ENCODE measurements at places on chromosomes 13 and 19. TPM values are rescaled to one million over a fixed set of nuclear protein-coding genes. Genes with fewer than 3 reads are reported as not detected.

Gene VSTM1
- not detected for total RNA-seq

Gene PRR20E
- not detected for total RNA-seq

Gene RNF225
- total RNA-seq = 1.6 TPM

Gene PDX1
- not detected for total RNA-seq

Gene GPR12
- not detected for total RNA-seq

Gene DIAPH3
- total RNA-seq = 20.0 TPM

Gene ELSPBP1
- not detected for total RNA-seq

Gene CYP2B6
- total RNA-seq = not detected

DNA sequence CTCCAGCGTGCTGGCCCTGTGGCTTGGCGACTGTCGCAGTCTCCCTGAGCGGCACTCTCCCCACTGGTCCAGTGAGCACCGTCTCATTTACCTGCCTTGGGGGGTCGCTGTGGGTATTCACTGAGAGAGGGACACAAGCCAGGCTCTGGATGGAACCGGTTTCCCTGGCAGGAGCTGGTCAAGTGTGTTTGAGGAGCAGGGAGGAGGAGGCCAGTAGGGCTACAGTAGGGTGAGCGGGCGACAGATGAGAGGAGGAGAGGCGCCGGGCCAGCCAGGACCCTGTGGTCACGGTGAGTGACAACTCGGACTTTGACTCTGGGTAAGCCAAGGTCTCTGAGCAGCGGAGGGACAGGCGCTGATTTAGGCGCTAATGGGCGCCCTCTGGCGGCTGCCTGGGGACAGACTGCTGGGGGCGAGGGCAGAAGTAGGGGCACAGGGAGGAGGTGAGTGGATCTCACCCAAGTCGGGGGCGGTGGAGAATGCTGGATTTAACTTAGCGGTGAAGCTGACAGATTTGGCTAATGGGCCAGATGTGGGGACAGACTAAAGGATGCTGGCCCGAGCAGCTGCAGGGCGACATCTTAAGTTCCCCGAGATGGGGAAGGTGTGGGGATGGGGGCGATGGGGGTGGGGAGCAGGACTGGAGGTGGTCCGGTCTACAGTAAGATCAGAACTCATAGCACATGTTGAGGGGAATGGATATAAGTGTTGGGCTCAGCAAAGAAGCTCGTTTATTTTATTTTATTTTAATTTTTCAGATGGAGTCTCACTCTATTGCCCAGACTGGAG lies 4.7 kb upstream of the PRMT1 start:
- DNase-seq = peak; percentile 75
- H3K4me3 ChIP-seq = peak overlapping the region; percentile 26

DNA sequence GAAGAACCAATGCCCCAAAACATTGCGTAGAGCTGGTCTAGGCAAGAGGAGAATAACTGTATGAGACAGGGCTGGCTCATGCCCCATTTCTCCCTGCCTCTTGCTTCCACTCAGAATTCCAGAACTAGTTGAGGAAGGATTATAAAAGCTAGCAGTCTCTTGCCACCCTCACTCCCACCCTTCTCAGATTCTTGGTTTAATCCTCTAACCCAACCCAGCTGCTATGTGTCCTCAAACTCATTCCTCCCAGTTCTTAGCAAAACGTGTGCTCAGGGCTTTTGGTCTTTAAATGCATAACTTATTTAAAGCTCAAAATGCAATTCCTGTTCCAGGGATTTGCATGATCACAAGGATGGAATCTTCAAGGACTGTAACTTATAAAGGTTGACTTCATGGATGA lies 466.3 kb downstream of the COG6 start:
- peaks cover 2% of the 10 kb centered on the region for H3K36me3 ChIP-seq
- no peak for DNase-seq
- H3K4me1 ChIP-seq = peaks cover 17% of the 10 kb centered on the region
- no peak overlapping the region for H3K4me3 ChIP-seq
- no peaks in the 10 kb centered on the region for H3K27me3 ChIP-seq

- H3K4me1 ChIP-seq = no peaks in the 10 kb centered on the region
- H3K4me3 ChIP-seq = no peak overlapping the region
- H3K36me3 ChIP-seq = no peaks in the 10 kb centered on the region
- H3K27me3 ChIP-seq = peaks cover 12% of the 10 kb centered on the region
- no peak overlapping the region for H3K27ac ChIP-seq
- DNase-seq = no peak
These were observed 32.8 kb upstream of the URI1 start for GRCh38 chr19:29908963-29909944.

- no peak overlapping the region for H3K27ac ChIP-seq
- no peaks in the 10 kb centered on the region for H3K4me1 ChIP-seq
- H3K36me3 ChIP-seq = no peaks in the 10 kb centered on the region
- no peak for DNase-seq
- no peak overlapping the region for H3K4me3 ChIP-seq
- peaks cover 12% of the 10 kb centered on the region for H3K27me3 ChIP-seq
These were observed 75.7 kb downstream of the LHFPL6 start for GRCh38 chr13:39527301-39527700.

GRCh38 chr19:13665125-13665905 lies 99.0 kb upstream of the MRI1 start:
- H3K36me3 ChIP-seq = no peaks in the 10 kb centered on the region
- H3K4me3 ChIP-seq = no peak overlapping the region
- no peak for DNase-seq
- H3K4me1 ChIP-seq = no peaks in the 10 kb centered on the region
- H3K27ac ChIP-seq = no peak overlapping the region

DNA sequence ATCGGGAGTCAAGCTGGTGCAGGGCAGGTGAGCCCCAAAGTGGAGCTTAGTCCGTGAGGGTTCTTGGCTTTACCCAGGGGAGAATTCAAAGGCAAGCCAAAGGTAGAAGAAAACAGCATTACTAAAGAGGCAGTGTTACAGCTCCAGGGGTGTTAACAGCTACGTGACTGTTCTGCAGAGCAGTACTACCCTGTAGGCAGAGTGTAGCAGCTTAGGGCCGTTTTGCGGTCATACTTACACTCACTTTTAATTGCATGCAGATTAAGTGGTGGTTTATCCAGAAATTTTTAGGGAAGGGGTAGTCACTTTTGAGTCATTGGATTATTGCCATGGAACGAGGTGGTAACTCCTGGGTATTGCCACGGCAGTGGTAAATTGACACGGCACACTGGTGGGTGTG lies 482.2 kb downstream of the SLITRK5 start:
- no peaks in the 10 kb centered on the region for H3K4me1 ChIP-seq
- H3K27ac ChIP-seq = no peak overlapping the region
- DNase-seq = no peak
- H3K36me3 ChIP-seq = no peaks in the 10 kb centered on the region

DNA sequence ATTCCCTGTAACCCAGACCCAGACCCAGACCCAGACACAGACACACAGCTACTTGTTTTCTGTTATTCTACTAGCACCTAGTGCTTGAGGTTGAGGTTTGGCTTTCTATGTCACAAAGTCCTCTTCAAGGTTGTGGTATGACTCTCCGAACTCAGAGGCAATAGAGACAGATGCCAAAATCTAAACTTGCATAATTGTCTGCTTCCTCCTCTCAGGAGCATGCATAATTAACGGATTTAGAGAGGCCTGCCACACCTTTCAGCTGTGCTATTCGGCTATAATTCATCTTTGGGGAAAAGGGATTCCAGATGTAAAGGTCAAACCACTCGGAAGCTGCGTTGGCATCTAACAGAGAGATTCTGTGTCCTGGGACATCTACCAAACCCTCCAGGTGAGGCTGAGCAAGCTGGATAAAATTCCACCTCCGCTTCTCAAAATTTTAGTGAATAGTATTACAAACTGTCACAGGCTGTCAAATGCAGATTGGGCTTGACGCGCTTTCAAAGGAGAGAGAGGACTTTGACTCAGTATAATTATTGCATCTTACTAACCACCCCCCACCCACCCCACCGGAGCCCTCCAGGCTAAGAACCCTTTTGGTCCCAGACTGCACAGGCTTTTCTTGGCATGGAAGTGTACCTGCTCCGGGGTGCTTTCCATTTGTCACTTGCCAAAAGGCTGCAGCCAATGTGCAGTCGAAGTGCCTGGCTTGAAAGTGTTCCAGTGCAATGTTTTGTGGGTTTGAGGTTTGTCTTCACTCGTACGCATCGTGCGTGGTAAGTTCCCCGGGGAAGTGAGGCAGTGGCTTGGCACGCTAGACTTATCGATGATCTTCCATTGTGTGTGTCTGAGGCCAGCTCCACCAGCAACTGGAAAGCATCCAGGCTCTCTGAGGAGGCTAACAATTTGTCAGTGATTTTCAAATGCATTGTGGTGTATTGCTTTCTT lies 194.1 kb downstream of the TDRD3 start:
- H3K4me3 ChIP-seq = no peak overlapping the region
- no peaks in the 10 kb centered on the region for H3K4me1 ChIP-seq
- H3K27me3 ChIP-seq = no peaks in the 10 kb centered on the region
- no peak overlapping the region for H3K27ac ChIP-seq

- DNase-seq = no peak
- H3K4me1 ChIP-seq = no peaks in the 10 kb centered on the region
- no peak overlapping the region for H3K27ac ChIP-seq
- no peaks in the 10 kb centered on the region for H3K27me3 ChIP-seq
- no peaks in the 10 kb centered on the region for H3K36me3 ChIP-seq
These were observed 492.7 kb downstream of the GPC5 start for GRCh38 chr13:91891141-91891540.

DNA sequence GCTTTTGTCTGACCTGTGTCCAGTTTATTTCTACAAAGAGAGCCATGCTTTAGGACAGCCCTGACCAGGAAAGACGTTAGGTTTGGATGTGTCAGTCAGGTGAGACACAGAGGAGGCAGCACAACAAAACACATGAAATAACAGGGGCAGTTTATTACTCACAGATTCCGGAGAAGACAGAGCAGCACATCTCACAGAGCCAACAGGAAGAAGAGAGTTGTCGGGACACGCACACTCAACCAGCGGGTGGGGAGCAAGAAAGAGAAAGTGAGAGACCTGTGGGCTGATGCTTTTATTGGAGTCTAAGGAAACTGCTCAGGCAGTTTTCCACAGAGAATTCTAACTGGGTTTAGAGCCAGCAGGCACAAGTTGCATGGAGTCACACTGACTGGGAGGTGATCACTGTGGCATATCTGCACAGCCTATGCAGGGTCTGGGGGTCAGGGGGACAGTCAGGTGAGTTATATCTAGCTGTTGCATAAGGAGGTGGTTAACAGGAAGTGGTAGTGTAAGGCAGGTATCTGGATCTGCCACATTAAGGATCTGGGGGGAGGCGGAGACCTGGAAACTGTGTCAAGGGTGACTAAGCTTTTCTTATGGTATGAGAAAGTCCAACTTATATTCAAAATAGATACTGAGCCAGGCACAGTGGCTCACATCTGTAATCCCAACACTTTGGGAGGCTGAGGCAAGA lies 24.1 kb upstream of the CEACAM20 start:
- peak overlapping the region; percentile 11 for H3K4me3 ChIP-seq
- H3K27me3 ChIP-seq = peaks cover 21% of the 10 kb centered on the region
- peak; percentile 18 for DNase-seq
- H3K4me1 ChIP-seq = peaks cover 5% of the 10 kb centered on the region
- peaks cover 2% of the 10 kb centered on the region for H3K36me3 ChIP-seq

- H3K27me3 ChIP-seq = no peaks in the 10 kb centered on the region
- peak; percentile 69 for DNase-seq
- peak within 1 kb of the TSS; percentile 69 for H3K4me3 ChIP-seq
These were observed at the start of gene ISYNA1 for GRCh38 chr19:18437491-18438330. Gene ISYNA1, minus strand, starts transcription at chr19:18438133. Its CDS starts 154 bp downstream, at chr19:18437979.

DNA sequence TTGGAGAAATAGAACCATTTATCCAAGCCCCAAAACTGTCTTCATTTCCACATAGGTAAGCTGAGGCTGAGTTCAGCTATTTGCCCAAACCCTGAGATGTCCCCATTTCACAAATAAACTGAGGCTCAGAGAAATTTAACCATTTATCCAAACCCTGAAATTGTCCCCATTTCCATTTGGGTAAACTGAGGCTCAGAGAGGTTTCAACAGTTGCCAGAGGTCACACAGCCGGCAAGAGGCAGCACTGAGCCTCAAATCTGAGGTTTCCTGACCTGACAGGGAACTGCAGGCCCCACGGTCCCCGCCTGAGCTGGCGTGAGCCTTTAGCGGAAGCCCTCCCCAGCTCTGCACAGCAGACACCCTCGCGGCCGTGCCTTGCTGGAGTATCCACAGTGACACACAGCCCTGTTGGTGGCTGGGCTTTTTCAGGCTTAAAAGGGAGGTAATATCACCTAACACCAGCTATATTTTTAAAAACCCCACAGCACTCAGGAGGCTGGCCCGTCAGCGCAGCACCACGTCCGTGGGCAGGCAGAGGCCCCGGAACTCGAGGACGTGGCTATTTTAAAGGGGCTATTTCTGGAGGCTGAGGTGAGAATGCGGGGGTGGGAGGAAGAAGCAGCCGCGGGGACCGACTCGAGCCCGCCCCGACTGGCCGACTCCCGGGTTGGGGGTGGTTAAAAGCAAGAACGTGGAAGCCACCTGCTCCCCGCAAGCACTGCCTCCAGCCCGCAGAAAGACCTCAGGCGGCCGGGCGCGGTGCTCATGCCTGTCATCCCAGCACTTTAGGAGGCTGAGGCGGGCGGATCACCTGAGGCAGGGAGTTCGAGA lies 18.5 kb downstream of the PTPRS start:
- H3K4me1 ChIP-seq = peaks cover 5% of the 10 kb centered on the region
- H3K36me3 ChIP-seq = no peaks in the 10 kb centered on the region
- peak overlapping the region; percentile 20 for H3K27ac ChIP-seq
- H3K4me3 ChIP-seq = no peak overlapping the region
- DNase-seq = peak; percentile 50

GRCh38 chr19:7894612-7895309 lies 6.5 kb downstream of the LRRC8E start:
- H3K36me3 ChIP-seq = no peaks in the 10 kb centered on the region
- H3K4me1 ChIP-seq = peaks cover 2% of the 10 kb centered on the region
- H3K27me3 ChIP-seq = peaks cover 43% of the 10 kb centered on the region
- H3K27ac ChIP-seq = no peak overlapping the region
- no peak for DNase-seq

DNA sequence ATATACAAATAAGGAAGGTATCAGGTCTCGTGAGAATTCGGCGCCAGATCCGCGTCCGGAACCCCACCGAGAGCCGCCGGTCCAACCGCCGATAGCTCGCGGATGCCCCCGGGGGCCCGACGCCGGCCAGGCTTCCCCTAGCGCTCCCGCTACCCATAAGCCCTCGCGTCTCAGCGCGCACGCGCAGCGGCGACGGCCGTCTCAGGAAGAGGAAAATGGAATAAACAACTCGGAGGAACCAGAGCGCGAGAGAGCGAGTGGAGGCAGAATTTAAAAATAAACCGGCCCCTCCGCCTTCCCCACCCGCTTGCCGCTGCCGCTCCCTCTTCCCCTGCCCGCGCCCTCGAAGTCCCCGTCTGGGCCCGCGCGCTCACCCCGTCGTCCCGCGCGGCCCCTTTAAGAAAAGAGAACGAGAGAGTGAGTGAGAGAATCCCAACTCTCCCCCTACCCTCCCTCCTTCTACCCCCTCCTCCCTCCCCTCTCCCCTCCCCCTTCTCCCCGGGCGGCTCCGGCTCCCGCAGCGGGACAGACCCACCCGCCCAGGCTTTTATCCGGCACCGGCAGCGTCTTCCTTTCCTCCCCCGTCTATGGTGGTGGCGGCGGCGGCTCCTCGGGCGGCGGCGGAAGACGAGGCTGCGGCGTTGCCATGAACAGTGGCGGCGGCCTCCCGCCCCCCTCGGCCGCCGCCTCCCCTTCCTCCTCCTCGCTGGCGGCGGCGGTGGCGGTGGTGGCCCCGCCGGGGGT lies at the start of gene PAN3:
PAN3 (plus strand) TSS at position 534 of the 744 bp plus-strand sequence; CDS start at position 647, 113 bp downstream.
- H3K27ac ChIP-seq = peak within 1 kb of the TSS; percentile 97
- H3K4me3 ChIP-seq = peak within 1 kb of the TSS; percentile 82
- no peaks in the 10 kb centered on the region for H3K27me3 ChIP-seq
- peaks cover 34% of the 10 kb centered on the region for H3K4me1 ChIP-seq
- peaks cover 5% of the 10 kb centered on the region for H3K36me3 ChIP-seq

- H3K27ac ChIP-seq = no peak overlapping the region
- no peaks in the 10 kb centered on the region for H3K4me1 ChIP-seq
- no peak for DNase-seq
These were observed 9.0 kb upstream of the TNFRSF19 start for GRCh38 chr13:23561261-23561660.

GRCh38 chr13:79470666-79471065 lies 10.3 kb upstream of the NDFIP2 start:
- H3K27ac ChIP-seq = no peak overlapping the region
- H3K27me3 ChIP-seq = peaks cover 16% of the 10 kb centered on the region
- no peak for DNase-seq
